ENCODE measurements at places on chromosomes 2 and 18.

DNA sequence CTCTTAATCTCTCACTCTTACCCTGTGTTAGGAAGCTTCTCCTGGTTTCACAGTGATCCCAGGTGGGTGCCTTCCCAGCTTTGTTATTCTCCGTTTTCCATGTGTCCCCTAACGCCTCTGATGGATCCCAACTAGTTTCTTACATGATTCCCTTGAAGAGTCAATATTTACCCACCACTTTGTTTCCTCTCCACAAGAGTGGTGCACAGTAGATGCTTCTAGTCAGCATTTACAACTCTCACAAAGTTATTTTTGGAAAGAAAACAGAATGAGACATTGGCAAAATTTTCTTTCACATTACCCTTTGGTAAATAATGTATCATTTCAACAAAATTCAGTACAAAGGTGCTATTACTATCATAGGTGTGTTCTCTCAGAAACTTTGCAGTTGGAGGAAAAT is 1611.1 kb upstream of the ZEB2 start:
- DNase-seq, result no peak

GRCh38 chr2:106104332-106105062 is 89.6 kb downstream of the UXS1 start:
- peak; percentile 48 for DNase-seq

GRCh38 chr2:226211439-226211838 is 588.2 kb downstream of the IRS1 start:
- DNase-seq, result no peak

GRCh38 chr2:68789603-68790002 is 55.0 kb downstream of the ARHGAP25 start:
- DNase-seq, result no peak

DNA sequence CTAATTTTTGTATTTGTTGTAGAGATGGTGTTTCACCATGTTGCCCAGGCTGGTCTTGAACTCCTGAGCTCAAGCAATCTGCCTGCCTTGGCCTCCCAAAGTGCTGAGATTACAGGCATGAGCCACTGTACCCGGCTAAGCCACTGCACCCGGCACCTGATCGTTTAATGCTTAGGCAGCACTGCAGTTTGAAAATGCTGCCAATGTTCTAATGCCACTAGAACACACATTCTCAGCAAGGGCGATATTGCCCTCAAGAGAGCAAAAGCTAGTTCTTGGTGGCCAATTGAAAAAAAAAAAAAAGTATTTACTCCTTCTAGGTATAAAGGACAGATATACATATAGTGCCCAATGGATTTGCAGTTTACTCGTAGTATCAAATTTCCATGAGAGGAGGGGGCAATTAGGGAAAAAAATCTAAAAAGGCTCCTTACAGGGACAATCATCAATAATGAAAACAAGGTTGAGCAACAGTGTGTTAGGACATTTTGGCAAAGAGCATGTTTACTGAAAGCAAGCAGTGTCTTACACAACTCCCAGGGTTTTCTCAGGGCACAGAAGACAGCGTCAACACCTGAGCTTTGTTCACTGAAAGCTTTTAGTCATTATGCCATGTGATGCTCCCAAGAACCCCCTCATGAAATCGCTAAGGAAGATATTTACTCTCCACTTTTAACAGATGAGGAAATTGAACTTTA is 199.9 kb upstream of the PKDCC start:
- no peak for DNase-seq

- DNase-seq, result no peak
Measured at GRCh38 chr2:173033084-173033483, 42.6 kb upstream of the MAP3K20 start.

DNA sequence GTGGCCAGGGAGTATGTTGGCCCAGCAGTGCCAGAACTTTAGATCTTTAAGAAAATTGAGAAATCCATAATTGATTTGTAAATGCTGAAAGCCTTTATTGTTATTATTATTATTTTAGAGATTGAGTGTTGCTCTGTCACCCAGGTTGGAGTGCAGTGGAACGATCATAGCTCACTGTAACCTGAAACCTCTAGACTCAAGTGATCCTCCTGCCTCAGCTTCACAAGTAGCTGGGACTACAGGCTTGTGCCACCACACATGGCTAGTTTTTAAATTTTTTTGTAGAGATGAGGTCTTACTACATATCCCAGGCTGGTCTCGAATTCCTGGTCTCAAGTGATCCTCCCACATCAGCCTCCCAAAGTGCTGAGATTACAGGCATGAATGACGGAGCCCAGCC is 143.2 kb upstream of the CCDC68 start:
- DNase-seq, result no peak

DNA sequence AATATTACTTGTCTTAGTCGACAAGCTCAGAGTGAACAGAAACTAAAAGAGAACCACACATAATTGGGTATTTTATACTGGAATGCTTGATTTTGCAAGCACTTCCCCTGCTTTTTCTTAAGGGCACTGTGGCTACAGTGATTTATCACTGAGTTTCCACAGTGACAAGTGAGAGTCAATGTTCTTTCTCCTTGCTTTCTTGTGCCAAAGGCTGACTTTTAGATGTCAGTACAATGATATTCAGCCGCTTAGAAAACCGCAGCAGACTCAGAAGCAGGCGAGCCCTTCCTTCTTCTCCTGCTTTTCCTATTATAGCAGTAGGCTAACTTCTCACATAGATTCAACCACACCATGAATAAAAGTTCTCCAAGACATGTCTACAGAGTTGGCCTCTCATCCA is 1603.6 kb upstream of the NXPH2 start:
- no peak for DNase-seq

- no peak for DNase-seq
Measured at GRCh38 chr18:55268628-55269275, 309.5 kb upstream of the CCDC68 start.

GRCh38 chr2:78979380-78980151 is 45.9 kb upstream of the REG3G start:
- no peak for DNase-seq

DNA sequence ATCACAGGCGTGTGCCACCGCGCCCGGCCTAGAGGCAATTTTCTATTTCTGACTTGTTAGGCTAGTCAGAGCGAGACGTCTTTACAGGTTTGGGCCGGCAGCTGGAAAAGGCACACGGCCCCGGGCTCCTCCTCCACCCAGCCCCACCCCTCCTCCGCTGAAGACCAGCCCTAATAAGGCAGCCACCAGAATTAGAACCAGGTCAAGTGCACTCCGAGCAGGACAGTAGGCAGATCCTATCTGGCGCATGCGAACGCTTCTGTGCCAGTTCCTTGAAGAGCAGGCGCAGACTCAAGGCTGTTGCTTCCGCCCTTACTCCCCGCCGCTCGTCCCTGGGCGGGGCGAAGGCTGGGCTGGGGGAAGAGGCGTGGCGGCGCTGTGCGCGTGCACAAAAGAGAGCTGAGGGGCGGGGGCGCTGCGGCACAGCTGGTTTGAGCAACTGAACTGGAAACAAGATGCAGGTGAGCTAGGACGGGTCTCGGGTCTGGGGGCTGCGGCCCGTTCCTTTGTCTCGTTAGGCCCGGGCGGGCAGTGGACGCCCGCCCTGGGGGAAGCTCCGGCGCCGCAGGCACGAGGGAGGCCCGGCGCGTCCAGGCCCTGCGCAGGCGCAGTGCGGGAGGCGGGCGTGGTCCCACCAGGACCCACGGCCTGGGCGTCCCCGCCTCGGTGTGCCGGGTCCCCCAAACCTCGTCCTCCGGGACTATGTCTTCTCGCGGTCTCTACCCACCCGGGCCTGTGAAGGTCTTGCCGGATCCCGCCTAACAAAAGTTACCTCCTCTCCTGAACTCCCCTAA is at the start of gene PDCL3:
PDCL3 (plus strand) TSS at position 381 of the 794 bp plus-strand sequence; CDS start at position 456, 75 bp downstream.
- DNase-seq, result peak; percentile 89

DNA sequence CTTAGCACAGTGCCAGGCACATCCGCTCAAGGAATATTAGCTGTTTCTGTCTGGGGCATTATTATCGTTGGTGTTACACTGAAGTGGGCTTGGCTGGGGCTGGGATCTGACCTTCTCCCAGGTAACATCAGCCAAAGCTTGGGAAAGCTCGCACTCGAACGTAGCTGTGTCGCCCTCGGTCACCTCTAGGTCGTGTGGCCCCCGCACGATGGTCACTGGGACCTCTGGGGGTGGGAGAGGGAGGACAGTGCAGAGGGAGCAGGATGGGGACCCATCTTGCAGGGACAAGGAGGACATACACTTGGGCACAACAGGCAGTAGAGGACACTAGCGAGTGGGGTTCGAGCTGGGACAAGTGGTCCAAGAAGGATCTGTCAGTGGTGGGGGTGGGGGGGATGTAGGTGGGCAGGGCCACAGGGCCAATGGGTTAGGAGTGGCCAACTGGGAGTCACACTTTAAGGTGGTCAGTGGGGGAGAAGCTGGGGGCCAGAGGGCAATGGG is 9.7 kb downstream of the TMEM198 start:
- DNase-seq, result no peak

- DNase-seq, result no peak
Measured at GRCh38 chr2:44943031-44943692, 1.7 kb downstream of the SIX3 start.

DNA sequence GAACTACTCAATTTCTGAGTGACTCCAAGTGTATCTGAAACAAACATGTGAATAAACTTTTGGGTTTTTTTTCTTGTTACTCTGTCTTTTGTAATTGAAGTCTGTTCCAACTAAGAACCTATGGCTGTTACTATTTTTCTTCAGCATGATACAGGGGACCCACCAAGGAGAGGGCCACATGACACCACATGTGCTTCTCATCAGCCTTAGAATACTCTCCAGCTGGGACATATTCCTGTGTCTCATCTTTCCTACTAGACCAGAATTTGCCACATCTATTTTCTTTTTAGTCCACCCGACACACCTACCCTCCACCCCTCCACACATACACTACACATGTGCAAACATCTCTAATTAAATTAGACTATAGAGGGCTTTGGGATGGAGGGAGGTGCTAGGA is 191.7 kb upstream of the NDUFV2 start:
- DNase-seq, result no peak

GRCh38 chr18:39635192-39635591 is 2069.6 kb upstream of the CELF4 start:
- no peak for DNase-seq

GRCh38 chr18:45488645-45489044 is 126.6 kb upstream of the SLC14A2 start:
- no peak for DNase-seq

- DNase-seq, result no peak
Measured at GRCh38 chr2:240997141-240997855, 1.1 kb upstream of the SNED1 start.

- no peak for DNase-seq
Measured at GRCh38 chr2:168171059-168171762, 76.2 kb downstream of the STK39 start.

DNA sequence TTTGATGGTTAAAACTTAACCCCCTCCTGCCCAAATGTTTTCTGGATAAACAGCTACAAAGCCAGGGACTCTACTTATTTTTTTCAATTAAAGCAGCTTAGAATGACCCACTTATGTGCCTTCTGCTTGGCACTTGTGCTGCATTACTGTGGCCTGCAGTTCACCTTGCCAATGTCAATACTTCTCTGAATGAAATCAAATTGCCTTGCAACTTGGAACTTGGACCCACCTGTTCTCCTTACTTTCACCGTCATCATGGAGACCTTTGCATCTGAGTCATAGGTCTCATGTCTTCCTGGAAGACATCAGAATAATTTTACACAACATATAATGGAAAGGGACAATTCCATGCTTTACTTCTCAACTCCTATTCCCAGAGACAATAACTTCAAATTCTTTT is 92.1 kb upstream of the FHL2 start:
- no peak for DNase-seq

GRCh38 chr2:138171244-138171643 is 207.0 kb downstream of the HNMT start:
- DNase-seq, result no peak

DNA sequence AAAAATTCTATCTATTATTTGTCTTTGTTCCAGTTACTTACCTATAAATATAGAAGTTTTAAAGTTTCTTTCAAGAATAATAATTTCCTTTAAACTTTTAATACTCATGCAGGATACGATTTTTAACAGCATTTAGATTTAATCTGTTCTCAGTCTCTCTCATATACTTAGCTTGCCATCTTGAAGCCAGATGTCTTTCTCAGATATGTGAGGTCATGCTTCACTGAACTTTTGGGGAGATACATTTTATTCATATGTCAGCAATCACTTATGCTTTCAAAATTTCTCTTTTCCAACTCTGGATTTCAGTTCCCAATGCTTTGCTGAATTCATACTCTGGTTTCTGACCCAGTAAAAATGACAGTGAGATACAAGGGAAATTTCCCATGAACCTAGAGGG is 66.5 kb upstream of the CCDC178 start:
- no peak for DNase-seq

DNA sequence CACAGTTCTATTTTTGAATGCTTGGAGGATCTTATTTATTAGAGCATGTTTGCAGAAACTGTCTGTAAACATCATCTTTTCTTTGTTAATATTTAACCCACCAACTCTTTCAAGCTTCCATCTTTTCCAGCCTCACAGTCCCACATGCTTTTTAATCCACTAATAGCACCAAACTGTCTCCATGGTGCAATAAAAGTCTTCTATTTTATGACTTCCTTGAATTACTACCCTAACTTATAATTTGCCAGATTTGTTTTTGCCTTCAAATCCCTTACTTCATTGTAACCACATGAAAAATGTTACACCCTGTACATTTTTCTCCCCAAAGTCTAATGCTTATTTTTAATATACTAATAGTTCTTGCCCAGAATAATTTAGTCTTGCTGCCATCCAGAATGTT is 792.6 kb downstream of the PLCL1 start:
- DNase-seq, result no peak

DNA sequence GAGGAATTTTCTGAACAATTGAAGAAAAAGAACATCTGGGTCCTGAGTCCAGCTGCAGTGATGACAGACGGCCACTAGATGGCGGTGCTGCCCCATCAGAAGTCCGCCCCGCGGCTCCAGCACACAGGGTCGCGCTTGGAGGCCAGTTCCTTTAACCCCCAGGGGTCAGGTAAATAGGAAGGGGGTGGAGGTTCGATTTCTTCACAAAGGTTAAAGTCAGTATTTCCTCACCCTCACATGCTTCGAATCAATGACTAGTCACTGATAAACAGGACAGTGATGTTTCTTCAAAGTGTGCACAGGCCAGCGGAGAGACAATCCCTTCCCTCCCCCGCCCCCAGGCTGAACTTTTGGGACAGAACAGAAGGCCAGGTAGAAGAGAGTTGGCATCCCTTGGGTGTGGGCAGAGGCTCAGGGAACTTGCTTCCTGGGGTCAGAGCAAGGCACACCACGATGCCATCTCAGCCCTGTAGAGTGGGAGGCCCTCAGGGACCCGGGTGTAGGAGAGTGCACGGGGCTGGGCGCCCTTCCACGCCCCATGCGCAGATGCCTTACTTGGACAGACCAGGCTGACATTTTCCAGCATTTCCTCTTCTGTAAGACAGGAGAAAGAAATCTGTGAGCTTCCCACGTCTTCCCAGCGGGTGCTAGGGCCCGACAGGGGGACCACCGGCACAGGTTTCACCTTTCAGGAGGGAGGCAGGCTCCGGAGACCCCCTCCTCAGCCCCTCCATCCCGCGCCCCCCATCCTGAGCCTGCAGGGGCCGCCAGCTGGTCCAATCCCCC is 722 bp downstream of the APOB start:
- DNase-seq, result no peak
